ENCODE measurements at places on chromosomes 11 and 22.

DNA sequence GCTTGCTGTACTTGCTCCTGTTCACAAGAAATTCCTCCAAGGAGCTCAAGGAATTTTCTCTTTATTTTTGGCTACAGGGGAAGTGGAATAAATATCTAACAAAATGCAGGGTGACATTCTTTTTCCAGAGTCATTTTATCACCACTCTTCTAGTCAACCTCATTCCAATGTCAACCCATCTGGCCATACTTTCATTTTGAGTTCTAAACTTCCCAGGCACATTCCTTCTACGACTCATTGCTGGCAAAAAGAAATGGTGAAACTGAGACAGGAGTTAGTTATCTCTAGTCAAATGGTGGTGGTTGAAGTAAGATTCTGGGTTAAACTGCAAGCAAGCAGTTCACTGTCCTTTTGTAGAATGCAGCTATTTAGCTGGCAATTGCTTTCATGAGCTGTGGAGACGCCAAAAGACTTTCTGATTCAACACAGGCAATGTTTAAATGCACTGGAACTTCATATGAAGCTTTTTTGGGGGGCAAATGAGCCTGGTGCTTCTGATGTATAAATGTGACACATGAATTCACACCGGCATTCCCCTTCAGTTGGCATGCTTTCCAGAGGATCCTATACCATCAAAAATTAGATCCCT, 304.6 kb downstream of the CADM1 start:
- no peak for DNase-seq

GRCh38 chr22:46049726-46050450, 72.9 kb upstream of the WNT7B start:
- DNase-seq = no peak

- DNase-seq = no peak
Measured at GRCh38 chr11:81005595-81005994, 1564.8 kb upstream of the TENM4 start.

DNA sequence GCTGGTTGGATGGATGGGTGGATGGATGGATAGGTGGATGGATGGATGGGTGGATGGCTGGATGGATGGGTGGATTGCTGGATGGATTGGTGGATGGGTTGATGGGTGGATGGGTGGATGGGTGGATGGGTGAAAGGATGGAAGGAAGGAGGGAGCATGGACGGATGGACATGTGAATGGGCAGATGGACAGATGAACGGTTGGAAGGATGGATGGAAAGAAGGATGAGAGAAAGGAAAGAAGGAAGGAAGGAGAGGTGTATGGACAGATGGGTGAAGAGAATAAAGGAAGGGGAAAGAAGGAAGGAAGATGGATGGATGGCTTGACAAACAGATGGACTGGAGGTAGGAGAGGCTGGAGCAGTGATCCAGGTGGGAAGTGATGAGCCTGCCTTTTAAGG, 5.4 kb downstream of the FGF3 start:
- DNase-seq = no peak

- no peak for DNase-seq
Measured at GRCh38 chr22:50180727-50181521, 4.8 kb upstream of the TRABD start.

Measured in stimulated activated CD4-positive, alpha-beta T cell treated with anti-CD3 and anti-CD28 coated beads, Interleukin-4, amount 100 ng/mL, for 48 hours (primary cell).